Activated naive CD8-positive, alpha-beta T cell treated with anti-CD3 and anti-CD28 coated beads, Interleukin-2, amount 10 ng/mL, durations not matched to agents 7 days and 5 days (primary cell): ENCODE measurements at places on chromosomes 5 and 9. TPM values are rescaled to one million over a fixed set of nuclear protein-coding genes. Genes with fewer than 3 reads are reported as not detected.

Gene RASEF
- total RNA-seq: not detected

Gene PCSK5
- total RNA-seq: 7.1 TPM

Gene TNFSF15
- total RNA-seq: 1.2 TPM

Gene WNT8A
- not detected for total RNA-seq

Gene CTSV
- total RNA-seq: 0.45 TPM

Gene SVEP1
- total RNA-seq: not detected

Gene MTX3
- 17.6 TPM for total RNA-seq

Gene ANXA2R
- 41.1 TPM for total RNA-seq

Gene CDX1
- not detected for total RNA-seq
